ENCODE measurements at places on chromosomes 2 and 18.

- no peak for DNase-seq
These were observed 35.5 kb upstream of the BMP10 start for GRCh38 chr2:68906716-68907115.

DNA sequence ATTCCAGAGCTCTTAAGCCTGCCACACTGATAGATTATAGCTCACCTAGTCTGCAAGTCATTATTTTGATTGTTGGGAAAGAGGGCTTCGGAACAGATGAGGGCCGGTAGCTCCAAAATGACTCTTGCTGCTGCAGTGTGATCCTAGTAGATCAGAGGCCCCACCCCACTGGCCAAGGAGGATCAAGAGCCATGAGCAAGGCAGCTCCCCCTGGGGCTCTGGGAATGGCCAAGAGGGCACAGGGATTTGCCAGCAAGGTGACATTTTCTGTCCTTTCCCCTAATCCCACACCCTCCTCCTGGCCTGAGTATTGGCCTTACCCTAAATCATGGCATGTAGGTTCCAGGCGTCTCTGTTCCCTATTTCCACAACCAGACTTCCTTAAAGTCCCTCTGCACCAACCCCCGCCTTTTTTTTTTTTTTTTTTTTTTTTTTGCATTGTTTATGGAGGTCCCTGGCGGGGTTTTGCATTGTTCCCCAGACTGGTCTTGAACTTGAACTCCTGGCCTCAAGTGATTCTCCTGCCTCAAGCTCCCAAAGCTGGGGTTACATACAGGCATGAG is 36.5 kb downstream of the EIF4E2 start:
- DNase-seq, result no peak

DNA sequence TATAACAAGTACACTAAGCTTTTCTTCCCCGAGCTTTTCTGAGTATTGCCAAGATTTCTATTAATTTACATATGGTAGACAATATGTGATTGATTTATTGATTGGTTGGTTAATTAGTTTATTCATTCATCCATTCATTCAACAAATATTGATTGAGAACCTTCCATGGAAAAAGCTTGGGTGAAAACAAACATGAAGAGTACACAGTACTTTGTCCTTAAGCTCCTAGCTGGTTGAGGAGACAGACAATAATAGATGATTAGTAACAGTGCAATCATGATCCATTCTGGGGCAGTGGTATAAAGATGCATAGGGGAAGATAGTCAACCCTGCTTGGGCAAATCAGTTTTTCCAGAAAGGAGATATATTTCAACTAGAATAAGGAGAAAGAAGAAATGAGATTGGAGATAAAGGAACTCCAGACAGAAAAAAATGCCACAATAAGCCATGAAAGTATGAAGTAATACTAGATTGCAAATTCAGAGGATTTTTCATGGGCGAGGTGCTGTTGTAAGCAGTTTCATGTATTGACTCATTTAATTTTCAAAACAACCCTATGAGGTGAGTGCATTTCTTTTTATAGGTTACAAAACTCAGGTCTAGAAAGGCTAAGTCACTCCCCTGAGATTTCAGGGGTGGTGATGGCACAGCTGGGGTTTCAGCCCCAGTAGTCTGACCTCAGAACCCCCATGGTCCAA is 129.5 kb downstream of the RND3 start:
- no peak for DNase-seq

DNA sequence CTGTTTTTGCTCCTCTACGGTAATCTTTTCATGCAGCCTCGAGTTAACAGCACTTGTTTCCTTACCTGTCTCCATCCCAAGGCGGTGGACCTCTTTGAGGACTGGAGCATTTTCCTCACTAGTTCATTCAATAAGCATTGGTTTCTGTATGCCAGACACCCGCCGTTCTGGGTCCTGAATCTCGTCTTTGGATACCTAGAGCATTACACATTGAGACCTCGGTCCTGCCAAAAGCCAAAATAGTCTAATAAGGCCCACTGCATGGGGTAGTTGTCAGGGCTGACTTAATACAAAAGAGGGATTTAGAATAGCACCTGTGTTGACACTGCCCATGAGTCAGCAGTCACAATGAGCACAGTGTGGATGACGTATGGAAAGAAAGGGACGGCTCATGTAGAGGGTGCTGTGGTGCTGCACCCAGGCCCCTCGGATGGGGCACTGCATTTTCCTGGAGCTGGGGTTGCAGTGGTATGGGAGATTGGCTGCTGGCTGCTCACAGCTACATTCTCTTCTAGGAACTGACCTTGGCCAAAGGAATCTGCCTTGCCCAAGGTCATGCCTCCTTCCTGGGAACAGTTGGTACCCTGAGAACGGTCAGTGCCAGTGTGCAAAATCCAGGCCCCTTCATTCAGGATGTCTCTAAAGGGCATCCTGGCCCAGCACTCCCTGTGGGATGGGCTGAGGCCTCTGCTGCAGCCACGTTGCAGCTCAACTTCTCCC is 126.9 kb upstream of the NCK2 start:
- no peak for DNase-seq

DNA sequence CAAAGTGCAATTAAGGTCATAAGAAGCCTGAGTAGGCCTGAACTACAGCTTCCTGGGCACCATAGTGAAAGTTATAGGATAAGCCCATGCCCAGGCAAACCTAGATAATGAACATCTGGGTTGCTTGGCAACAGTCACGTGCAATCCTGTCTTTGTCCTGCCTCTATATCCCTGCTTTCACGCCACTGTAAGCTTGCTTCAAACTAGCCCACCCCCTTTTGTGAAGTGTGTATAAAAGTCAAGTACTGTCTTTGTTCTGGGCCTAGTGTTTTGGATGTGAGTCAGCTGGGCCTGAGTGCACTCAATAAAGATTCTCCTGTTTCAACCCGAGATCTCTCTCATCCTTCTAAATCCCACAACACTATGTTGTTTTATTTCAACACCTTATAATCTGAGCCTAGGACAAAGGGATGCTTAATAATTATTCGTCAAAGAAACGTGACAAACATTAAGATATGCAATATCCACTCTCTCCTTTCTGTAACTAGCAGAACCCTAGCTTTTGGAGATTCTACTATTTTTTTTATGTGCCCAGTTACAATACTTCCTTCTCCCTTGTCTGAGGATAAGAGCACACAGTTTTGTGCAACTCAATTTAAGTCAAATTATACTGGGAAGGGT is 927.8 kb downstream of the SUCLG1 start:
- no peak for DNase-seq

GRCh38 chr18:57025540-57025939 is 121.3 kb upstream of the BOD1L2 start:
- no peak for DNase-seq

- no peak for DNase-seq
These were observed 32.6 kb downstream of the MAP2 start for GRCh38 chr2:209456489-209456888.

- DNase-seq, result peak; percentile 88
These were observed at the start of gene EPAS1 for GRCh38 chr2:46296840-46297545. TSS of gene EPAS1 (plus strand) at chr2:46297407. CDS start at chr2:46297912, 505 bp downstream.

- no peak for DNase-seq
These were observed 198.9 kb upstream of the NABP1 start for GRCh38 chr2:191478799-191479679.

GRCh38 chr18:1916869-1917523 is 654.3 kb downstream of the METTL4 start:
- no peak for DNase-seq

DNA sequence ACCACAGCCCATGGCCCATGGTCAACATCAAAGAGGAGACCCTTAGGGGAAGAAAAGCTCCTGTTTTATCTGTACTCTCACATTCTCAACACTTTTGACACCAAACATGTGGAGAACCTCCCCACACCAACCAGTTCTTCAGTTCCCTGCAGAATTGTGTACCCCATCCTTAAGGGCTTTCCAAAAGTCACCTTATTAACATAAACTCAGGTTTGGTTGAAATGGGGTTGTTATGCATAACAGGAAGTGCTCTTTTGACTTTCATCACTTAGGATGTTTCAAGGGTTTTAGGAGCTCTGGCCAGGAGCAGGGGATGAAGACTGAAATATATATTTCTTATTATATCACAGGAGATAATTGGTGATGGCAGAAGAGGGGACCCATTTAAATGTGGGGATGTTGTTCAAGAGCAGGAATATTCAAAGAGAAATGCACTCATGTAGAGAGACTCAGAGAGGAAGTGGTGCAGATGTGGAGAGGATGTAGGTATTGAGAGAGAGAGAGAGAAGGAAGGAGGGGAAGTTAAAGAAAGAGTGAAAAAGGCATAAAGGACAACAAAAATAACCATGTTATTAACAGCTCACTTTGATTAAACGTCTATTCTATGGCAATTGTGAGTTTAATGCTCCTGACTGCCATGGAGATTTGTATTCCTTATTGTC is 35.2 kb downstream of the SP140L start:
- DNase-seq, result no peak

DNA sequence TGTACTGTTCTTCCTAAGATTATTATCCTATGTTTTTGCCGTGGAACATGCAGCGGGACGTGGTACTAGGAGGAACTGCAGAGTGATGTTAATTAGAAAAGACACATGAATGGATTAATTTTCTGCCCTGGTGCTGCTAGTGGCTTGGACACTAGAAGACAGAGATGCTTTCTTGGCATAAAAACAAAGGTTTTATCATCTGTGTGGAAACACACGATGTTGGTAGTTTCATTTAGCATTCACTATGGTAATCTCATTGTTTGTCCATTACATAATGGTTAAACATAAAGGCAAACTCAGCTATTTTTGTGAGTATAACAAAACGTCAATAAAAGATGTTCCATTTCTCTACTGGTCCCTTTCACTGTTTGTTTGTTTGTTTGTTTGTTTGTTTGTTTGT is 22.8 kb downstream of the COL6A3 start:
- no peak for DNase-seq

- DNase-seq, result no peak
These were observed 69.2 kb downstream of the B3GNT2 start for GRCh38 chr2:62265106-62265505.

DNA sequence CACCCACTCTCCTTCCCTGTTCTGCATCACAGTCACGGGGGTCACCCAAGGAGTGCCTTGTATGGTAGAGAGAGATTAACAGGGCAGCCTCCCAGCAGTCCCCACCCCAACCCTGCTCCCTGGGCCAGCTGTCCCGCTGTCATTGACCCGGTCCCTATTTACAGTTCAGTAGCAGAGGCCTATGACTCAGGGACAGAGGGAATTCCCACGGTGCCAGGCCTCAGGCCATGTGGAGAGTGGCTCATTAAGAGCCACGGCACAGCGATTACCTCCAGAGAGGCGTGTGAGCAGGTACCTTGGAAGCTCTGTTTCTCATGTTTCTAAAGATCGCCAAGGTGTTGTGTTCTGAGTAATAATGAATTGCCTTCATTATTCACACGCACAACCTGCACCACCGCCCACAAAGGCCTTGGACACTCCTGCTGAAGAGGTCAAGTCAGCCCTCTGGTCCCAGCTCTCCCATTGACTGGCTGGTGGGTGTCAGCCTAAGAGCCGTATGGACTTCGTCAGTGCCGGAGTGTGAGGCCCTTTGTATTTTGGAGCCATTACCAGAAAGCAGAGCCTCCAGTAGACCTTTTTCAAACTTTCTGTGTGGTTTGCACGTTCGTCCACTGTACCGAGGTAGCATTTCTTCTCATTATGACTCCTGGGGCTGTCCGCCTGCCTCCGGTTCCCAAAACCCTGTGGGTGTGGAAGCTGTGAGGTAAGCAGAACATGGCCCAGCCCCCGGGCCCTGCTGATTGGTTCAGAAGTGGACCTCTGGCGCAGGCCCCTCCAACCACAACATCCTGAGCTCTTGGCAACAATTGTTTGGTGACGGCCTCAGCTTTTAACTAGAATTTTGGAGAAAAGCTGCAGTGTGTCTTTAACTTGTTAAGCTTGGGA is 47.0 kb downstream of the SERTAD2 start:
- DNase-seq, result peak; percentile 85

- DNase-seq, result no peak
These were observed 4.2 kb upstream of the SIX2 start for GRCh38 chr2:45013229-45014015.

- DNase-seq, result no peak
These were observed at the start of gene HOXD11 for GRCh38 chr2:176106581-176107539. TSS of gene HOXD11 (plus strand) at chr2:176107280. CDS start at chr2:176107356, 76 bp downstream.

- DNase-seq, result no peak
These were observed 70.0 kb downstream of the PXDN start for GRCh38 chr2:1674276-1674675.

DNA sequence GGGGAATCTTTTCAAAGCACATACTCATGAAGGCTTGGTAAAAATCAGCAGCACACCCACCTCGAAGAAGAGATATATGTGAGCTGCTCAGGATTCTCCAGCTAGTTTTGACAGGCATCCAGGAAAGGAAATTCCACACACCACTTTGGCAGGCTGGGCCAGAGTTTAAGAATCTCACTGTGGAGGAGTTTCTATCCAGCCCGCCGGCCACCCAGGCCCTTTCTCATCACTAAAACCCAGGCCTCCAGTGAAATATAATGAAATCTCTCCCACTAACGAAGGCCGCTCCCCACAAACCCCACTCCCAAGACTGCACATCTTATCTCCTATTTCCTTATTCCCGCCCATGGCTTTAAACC is 202.0 kb downstream of the GLI2 start:
- no peak for DNase-seq

GRCh38 chr2:219803294-219803693 is 175.9 kb downstream of the SLC4A3 start:
- DNase-seq, result no peak

GRCh38 chr2:69918401-69918800 is 3.5 kb downstream of the MXD1 start:
- no peak for DNase-seq

GRCh38 chr2:12240206-12240605 is 476.5 kb upstream of the TRIB2 start:
- no peak for DNase-seq

GRCh38 chr2:120787111-120787821 is 51.6 kb downstream of the GLI2 start:
- no peak for DNase-seq

- no peak for DNase-seq
These were observed 47.4 kb upstream of the KDM3A start for GRCh38 chr2:86393521-86394491.

DNA sequence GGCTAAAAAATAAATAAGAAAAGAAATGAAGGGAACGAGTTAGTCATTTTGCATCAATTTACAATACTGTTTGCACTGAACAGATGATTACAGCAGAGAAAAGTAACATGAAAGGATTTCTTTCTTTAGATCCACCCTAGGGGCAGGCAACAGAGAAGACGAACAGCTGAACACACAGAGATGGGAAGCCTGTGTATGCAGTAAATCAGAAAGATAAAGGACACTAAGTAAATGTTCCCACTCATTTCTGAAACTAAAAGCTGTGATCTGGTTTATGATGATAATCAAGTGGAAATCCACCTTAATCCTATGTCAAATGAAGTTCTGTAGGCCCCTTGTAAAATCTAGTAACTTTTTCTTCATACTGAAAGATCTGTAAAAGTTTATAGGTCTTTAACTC is 54.2 kb downstream of the AKAIN1 start:
- no peak for DNase-seq

DNA sequence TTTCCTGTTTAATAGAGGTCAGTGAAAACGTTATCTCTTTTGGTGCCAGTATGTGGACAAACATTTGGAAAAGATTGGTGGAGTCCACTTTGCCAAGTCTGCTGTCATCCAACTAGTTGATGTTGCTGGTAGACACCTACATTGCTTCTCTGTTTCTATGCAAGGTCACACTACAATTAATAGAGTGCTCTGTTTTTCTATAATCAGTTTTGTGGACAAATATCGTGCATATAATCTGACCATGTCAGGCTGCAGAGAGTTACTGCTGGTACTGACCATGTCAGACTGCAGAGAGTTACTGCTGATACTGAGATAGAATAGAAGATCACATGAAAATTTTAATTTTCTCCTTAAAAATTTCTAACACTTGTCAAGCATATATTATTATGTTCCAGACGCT is 603.3 kb downstream of the TSN start:
- DNase-seq, result no peak

- no peak for DNase-seq
These were observed 40.0 kb downstream of the ACOXL start for GRCh38 chr2:110772383-110772755.

Data from CD8-positive, alpha-beta memory T cell (primary cell).